ENCODE measurements at places on chromosomes 1 and 21.

DNA sequence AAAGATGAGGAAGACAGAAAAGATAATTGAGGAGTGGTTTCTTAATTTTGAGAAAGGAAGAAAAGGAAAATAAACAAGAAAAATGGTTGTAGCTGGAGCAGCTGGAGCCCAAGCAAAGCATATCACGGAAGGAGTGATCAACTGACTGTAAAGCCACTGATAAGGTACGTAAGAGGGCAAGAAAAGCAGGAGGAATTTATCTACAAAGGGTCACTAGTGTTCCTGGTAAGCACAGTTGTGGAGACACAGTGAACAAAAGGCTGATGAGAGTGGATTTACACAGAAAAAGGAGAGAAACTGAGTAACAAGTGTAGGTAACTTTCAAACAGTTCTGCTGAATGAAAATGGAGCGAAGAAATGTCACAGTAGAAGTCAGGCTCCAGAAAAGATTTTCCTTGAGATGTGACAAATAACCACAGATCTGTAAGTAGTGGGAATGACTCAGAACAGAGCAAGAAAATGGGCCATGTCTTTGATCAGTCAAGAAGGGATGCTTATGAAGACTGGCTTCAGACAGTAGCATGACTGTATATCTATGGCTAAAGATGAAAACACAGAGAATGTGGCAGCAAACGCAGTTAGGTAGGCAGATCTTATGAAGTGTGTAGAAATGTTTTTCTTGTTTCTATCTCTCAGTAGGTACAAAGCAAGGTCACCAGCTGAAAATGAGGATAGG, 45.6 kb upstream of the RBM34 start:
- DNase-seq, result peak; percentile 5

DNA sequence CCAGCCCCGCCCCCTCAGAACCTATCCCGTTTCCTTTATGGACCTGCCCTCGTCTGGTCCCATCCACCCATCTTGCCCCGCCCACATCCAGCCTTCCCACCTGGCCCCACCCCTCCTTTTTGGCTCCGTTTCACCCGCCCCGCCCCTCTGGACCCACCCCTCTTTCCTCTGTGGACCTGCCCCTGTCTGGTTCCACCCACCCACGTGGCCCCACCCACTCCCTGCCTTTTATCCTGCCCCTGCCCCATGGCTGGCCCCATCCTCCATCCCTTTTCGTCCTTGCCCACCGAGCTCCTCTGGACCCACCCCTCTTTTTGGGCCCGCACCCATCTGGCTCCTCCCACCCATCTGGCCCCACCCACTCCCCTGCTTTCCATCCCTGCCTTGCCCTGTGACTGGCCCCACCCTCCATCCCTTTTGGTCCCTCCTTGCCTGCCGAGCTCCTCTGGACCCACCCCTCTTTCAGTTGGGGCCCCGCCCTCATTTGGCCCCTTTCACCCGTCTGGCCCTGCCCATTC, 177.3 kb downstream of the CAMTA1 start:
- no peak for DNase-seq

- DNase-seq, result no peak
Measured at GRCh38 chr1:225962440-225962975, 21.5 kb upstream of the LEFTY2 start.

DNA sequence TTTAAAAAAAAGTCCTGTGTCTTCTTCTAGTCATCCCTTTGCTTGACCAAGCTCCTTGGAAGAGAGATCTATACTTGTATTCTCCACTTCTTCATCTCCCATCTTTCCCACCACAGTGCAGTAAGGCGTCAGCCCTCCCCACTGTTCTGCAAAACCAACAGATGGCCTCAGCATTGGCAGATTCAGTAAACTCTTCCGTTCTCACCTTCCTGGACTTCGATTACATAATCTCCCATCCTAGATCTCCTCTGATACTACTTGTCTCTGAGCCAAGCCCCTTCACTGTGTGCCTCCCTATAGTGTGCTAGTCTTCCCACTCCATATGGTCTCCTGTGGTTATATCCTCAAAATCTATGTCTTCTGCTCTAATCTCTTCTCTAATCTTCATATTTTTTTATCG, 1.6 kb upstream of the COLGALT2 start:
- DNase-seq, result no peak

GRCh38 chr1:156667610-156667967, 9.6 kb downstream of the NES start:
- DNase-seq, result peak; percentile 58

DNA sequence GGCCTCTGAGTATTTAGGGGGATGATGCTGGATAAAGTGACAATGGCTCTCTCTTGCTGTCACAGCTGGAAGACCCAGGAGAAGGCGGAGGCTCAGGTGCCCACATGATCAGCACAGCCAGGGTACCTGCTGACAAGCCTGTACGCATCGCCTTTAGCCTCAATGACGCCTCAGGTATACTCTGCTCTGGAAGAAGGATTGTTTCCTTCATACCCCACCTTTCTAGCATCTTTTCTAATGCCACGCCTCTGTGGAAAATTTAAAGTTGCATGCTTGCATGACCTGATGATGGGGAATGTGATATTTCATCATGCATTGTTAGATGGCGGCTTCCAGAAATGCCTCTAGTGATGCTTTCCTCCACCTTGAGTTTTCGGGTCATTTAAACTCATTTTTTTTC, 2.8 kb downstream of the MAP3K7CL start:
- no peak for DNase-seq

DNA sequence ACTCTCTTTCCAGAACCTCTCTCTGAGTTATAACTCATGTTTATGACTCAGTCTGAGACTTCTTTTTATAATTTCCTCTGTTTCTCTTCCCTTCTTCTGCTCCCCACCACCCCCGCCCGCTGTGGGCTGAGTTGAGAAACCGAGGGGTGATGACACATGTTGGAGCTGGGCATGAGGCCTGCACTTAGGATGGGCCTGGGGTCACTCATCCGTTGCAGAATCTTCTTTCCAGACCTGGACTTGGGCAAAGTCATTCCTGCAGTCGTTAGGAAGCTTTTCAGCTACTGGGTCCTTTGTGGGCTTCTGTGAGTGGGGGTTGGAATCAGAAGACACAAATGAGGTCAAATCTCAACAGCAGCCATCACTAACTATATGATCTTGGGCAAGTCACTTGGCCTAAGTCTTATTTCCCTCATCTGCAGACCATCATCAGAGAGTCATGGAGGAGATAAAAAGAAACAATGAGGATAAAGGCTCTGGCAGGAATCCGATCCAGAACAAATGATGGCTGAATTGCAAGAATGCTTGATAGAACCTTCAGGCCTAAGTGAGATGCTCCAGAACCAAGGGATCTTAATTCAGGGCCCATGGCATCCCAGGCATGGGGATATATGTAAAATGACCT, 53.4 kb downstream of the RPS6KA1 start:
- DNase-seq, result peak; percentile 20

GRCh38 chr1:66562561-66562960, 28.6 kb downstream of the SGIP1 start:
- no peak for DNase-seq

- DNase-seq, result peak; percentile 79
Measured at GRCh38 chr1:149917571-149918144, at the start of gene SV2A. TSS of gene SV2A (minus strand) at chr1:149917844. CDS start at chr1:149913840, 4,004 bp downstream.

- peak; percentile 56 for DNase-seq
Measured at GRCh38 chr21:27582948-27583430, 616.1 kb upstream of the ADAMTS5 start.

- no peak for DNase-seq
Measured at GRCh38 chr1:6471086-6471969, 5.4 kb upstream of the TNFRSF25 start.

Measured in fibroblast of skin of scalp (primary cell).